COR-L47 (cell line): ENCODE measurements at places on chromosomes 16 and 17.

- DNase-seq: no peak
These were observed 87.3 kb downstream of the TMEM100 start for GRCh38 chr17:55635253-55635914.

DNA sequence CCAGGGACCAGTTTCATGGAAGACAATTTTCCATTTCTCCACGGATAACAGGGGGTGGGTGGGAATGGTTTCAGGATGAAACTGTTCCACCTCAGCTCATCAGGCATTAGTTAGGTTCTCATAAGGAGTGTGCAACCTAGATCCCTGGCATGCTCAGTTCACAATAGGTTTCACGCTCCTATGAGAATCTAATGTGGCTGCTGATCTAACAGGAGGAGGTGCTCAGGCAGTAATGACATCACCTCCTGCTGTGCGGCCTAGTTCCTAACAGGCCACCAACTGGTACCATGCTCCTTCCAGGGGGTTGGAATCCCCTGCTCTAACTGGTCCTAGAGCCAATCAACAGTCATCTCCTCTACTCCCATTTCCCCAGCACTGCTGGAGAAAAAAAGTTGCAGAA is 19.9 kb downstream of the TEX14 start:
- no peak for DNase-seq

DNA sequence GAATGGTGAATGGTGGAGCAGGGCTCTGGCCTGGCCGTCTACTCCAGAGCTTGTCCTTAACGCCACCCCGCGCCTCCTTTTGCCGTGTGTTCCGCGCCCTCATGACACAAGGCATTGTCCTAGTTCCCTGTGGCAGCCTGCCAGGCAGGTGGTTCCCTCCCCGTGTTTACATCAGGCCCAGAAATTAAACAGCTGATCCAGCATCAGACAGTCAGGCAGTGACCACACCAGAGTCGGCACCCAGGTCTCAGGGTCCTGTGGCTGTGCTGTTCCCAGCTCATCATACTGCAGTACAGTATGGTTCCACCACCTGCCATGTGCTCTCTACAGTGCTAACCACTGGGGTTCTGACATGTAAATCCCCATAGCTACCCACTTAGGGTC is 119.7 kb downstream of the RAB11FIP4 start:
- peak; percentile 82 for DNase-seq

DNA sequence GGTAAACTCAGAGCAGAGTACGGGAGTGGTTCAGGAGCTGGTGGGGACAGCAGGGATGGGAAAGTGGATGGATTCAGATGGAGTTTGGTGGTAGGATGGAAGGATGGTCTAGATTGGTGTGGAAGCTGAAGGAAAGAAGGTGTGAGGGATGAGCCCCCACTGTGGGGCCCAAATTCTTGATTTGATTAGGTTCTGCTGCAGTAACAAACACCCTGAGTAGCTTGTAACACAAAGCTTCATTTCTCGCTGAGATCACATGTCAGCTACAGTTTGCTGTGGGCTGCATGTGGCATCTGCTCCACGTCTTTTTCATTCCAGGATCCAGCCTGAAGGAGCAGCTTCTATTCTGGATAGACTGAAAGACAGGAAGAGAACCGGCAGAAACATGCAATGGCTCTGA is 143.8 kb downstream of the IRX3 start:
- DNase-seq: no peak

GRCh38 chr17:34930283-34930682 is 31.0 kb downstream of the CCT6B start:
- DNase-seq: no peak

GRCh38 chr17:66459811-66460270 is 157.4 kb downstream of the PRKCA start:
- no peak for DNase-seq

DNA sequence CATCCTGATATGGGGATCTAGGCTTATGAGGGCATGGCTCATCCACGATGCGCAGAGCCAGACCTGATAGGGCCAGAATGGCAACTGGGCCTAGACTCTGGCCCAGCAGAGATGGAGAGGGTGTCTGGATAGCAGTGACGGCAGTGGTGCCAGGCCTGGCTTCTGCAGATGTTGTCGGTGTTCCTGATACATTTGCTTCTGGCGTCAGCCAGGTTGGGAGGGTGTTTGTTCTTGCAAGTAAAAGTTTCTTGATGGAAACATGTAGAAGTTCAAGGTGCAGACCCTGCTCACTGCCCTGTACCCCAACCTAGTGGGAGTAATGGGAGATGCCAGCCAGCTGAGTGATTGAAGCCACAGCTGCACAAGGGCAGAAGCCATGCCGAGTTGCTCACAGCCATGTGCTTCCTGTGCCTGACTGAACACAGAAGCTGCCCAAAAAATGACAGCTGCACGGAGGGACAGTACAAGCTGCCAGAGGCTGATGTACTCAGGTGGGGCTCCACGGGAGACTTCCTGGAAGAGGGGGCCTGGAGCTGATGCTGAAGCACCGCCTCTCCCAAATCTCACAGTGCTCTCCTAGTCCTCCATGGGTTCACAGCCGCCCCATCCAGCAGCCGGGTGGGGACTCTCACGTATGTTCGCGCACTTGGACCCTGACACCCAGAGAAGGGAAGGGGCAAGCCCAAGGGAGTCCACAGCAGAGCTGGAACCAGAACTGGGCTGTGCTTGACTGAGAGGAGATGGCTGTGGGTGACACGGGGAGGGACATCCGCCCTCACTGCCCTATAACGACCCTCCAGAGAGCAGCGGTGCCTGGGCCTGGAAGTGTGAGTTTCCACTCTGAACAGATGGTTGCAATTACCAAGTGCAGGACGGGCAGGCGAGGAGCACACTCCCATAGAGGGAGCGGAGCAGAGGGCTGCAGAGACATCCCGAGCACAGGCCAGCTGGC is 78.7 kb downstream of the N4BP1 start:
- DNase-seq: no peak

DNA sequence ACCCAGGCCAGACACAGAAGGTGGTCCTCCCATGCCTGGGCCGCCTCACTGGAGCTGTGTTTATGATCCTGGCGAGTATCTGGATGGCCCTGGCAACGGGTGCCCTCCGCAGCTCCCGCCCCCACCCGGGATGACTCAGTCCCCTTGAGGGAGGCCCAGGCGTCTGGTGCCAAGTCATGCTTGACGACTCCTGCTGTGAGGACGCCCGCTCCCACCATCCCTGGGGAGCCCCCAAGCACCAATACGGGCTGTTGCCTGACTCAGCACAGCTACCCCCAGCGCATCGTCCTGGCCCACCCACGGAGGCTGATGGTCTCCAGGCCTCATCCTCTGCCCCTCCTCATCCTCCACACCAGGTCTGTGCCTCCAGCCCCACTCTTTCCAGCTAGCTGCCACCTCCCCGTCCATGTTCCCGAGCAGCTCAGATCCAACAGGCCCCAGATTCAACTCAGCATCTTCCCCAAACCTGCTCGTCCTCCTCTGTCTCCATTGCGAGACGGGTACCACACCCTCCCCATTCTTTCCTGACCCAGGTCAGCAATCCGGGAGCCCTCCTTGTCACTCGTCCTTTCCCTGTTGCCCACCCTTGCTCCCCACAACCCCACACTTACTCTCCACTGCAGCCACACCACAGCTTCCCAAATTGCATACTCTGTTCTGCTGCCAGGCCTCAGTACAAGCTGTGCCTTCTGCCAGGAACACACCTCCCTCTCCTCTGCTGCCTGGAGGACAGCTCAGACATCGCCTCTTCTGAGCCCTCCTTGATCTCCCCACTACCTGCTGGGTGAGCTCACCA is 2.6 kb downstream of the CAMKK1 start:
- DNase-seq: no peak

DNA sequence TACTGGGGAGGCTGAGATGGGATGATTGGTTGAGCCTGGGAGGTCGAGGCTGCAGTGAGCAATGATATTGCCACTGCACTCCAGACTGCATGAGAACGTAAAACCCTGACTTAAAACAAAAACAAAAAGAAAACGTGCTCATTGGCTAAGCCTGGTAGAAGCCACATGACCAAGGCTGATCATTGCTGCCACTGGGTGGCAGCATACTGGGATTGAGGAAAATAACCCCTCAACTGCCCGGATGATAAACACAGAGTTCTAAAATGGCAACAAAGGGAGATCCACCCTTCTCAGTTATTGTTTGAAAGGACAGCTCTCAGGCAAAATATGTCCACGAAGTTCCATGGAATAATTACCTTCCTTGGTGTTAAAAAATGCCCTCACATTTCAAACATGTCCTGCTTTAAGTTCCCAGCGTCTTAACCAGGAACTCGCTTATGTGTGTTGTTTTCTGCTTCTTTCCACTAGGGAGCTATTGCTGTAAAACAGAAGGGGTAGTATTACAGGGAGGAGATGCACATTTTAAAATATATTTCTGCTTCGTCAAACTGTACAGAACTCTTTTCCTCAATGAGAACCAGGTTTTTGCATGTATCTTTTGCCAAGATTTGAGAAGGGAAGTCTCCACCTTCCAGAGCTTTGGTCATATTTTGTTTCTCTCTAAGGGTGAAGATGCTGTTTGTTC is 675.3 kb downstream of the MAF start:
- DNase-seq: no peak

GRCh38 chr17:38465391-38466345 is 37.4 kb downstream of the ARHGAP23 start:
- DNase-seq: no peak

DNA sequence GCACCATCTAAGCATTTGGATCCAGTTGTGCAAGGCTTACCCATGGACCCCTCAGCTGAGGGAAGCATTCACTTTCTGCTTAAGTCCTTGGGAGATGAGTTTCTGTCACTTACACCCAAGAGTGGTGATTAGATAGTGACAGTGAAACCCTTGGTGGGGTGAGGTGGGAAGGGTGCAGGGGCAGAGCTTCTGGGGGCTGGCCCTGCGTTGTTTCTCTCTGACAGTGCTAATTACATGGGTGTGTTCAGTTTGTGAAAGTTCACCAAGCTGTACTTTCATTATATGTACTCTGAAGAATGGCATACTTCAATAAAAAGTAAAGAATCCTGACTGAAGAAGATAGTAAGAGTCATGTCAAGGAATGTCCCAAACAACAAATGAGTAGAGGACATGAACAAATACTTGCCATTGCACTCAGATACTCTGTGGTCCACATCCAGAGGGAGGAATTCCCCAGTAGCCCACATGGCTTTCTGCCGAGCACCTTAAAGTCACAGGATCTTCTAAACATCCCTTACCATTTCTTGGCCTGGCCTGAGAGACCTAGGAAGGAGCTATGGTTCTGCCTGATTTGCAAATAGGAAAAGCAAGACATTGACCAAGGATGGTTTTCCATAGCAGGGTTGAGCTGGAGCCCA is 8.4 kb downstream of the CHST6 start:
- DNase-seq: no peak

DNA sequence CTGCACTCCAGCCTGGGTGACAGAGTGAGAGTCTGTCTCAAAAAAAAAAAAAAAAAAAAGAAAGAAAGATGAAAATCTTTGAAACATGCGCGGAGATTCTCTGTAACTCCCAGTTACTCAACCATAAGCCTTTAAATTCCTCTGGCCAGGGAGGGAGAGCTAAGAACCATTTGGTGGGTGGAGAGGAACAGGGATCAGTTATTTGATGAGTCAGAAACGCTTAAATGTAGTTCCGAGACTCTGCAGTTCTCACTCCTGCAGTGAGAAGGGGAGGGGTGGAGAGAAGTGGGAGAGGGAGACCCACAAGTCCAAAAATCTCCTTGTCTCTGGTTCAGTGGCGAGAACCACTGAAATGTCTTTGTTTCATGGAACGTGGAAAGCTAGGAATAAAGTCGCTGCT is 266.7 kb downstream of the SOX9 start:
- DNase-seq: no peak

- DNase-seq: no peak
These were observed 1.0 kb downstream of the FLOT2 start for GRCh38 chr17:28896491-28896883.

DNA sequence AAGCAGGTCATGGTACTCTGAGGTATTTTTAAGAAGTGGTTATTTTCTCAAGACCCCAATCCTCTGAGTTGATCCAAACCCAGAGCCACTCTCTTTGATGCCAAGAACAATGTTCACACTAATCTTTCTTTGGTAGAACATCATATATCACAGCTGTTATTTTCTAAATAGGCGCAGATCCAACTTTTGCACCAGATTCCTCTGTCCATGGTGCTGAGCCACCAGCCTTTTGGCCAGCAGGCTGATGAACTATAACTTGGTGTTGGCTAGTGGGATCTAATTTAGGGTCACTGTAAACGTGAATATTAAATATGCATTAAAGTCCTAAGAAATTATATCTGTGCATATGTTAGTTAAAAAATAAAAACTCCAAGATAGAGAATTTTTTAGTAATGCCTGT is 7.0 kb upstream of the ZKSCAN2 start:
- no peak for DNase-seq

DNA sequence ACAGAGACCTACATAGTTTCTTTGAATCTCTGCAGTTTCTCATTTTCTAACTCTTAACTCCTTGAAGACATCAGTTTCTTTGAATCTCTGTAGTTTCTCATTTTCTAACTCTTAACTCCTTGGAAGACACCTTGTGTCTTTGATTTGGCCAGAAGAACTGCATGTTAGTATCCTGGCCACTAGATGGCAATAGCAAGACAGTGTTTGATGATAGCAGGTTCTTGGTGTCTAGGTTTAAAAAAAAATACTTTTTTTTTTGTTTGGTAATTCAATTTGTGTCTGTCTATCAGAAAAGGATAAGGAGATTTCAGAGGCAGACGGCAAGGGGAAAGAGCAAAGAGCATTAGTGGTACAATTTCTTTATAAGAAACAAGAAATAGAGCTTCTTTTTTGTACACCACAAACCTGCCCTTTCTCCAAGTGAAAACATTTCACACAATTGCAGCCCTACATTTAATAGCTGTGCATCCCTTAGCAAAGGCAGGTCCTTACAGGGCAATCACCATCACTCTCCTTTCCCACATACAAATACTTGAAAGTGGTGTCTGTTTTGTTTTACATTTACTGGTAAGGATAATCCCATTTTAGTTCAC is 1324.9 kb upstream of the CDH8 start:
- DNase-seq: peak; percentile 7

DNA sequence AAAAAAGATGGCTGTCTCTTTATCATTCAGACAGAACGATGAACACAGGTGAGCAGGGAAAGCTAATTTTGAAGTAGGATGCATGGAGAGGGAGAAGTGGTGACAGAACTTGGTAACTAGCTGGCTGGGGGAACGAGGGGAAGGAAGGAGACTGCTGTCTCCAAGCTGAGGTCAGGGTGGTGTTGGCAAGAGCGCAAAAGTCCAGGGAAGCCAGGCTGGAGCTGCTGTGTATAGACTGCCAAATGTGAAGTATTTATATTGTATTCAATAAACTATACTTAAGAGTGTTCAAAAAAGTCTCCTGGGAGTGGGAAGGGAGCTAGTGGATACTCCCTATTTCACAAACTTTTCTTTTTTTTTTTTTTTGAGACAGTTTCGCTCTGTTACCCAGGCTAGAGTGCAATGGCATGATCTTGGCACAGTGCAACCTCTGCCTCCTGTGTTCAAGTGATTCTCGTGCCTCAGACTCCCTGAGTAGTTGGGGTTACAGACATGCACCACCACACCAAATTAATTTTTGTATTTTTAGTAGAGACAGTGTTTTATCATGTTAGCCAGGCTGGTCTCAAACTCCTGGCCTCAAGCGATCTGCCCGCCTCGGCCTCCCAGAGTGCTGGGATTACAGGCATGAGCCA is 8.2 kb downstream of the TMEM106A start:
- no peak for DNase-seq
